CD4-positive, alpha-beta T cell treated with Interleukin-4 for 1 hour (primary cell): ENCODE measurements at places on chromosomes 11 and 22.
A peak's percentile ranks its signal among the peaks of the same experiment; 100 is the strongest.

- DNase-seq, result no peak
Measured at GRCh38 chr22:27845644-27846043, 44.1 kb upstream of the MN1 start.

DNA sequence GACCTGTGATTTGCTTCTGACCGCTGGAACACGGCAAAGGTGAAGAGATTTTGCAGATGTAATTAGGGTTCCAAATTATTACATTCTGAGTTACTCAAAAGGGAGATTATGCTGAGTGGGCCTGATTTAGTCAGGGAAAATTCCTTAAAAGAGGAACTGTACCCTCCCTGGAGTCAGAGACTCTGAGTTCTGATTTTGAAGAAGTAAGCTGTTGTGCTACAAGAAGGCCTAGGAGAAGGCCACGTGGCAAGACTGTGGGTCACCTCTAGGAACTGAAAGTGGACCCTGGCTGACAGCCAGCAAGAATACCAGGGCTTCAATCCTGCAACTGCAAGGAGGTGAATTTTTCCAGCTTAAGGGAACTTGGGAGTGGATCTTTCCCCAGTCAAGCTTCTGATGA, 45.3 kb downstream of the CHRDL2 start:
- DNase-seq, result peak; percentile 7

GRCh38 chr22:45917146-45917545, 59.8 kb downstream of the WNT7B start:
- DNase-seq, result no peak

DNA sequence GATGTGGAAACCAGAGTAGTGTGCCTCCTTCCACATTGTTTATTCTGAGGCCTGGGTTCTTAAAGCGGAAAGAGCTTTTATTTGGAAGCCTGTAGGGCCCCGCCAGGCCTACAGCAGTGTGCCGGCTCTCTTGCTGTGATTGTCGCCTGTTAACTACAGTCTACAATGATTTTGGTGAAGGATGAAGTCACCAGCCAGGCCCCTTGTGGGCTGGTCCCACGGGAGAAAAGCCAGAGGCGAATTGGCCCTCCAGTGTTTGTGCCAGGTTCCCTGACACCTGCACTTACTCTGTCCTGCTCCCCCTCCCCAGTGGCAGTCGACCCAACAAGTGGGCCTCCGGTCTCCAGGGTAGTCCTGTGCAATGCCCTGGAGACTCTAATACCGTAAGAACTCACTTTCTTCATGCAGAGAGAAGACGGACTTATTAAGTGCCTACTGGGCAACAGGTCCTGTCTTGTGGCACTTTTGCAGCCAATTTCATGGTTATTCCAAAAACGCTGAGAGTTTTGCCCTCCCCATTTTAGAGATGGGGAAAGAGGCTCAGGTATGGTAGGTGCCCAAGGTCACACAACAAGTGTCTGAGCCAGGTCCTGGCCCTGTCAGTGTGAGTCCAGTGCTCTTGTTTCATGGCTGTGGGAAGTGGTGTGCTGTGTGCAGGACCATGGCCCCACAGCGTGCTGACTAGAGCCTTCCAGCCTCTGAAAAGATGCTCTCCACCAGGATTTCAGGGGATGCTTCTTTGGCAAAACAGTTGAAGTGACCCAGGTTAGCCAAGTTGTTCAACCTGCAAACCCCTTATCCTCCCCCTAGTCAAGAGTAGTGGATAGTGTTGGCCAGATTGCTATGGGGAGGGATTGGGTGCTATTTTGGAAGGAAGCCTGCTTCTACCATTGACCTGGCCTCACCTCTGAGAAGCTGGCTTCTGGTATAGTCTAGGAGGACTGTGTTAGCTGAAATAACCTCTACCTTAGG, 1.4 kb downstream of the MICAL2 start:
- DNase-seq, result no peak

GRCh38 chr11:8289492-8289918, 25.8 kb upstream of the LMO1 start:
- no peak for DNase-seq

DNA sequence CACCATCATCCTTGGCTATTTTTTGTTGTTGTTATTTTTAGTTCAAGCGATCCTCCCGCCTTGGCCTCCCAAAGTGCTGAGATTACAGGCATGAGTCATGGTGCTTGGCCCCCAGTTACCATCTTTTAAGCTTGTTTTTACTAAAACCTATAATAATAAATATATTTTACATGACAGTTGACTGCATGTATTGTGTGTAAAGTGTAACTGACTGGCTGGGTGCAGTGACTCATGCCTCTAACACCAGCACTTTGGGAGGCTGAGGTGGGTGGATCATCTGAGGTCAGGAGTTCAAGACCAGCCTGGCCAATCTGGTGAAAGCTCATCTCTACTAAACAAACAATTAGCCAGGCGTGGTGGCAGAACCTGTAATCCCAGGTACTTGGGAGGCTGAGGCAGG, 386.2 kb downstream of the TENM4 start:
- no peak for DNase-seq

DNA sequence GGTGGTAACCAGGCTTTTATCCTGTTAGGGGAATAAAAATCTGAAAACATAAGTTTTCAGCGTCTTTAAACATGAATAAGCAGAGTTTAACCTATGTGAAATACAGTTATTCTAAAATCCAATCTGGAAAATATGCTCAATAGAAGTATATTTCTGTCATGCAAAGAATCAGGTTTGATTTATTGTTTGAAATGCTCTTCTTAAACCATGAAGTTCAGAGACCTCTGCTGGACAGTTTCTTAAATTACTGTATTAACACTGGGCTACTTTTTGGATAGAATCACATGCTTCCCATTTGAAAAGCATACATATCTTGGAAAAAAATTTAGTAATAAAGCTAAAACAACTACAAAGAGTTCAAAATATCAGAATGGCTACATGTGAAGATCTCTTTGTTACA, 25.4 kb downstream of the APIP start:
- DNase-seq, result peak; percentile 33

GRCh38 chr11:61116426-61117167, 14.3 kb downstream of the CD5 start:
- DNase-seq, result no peak

DNA sequence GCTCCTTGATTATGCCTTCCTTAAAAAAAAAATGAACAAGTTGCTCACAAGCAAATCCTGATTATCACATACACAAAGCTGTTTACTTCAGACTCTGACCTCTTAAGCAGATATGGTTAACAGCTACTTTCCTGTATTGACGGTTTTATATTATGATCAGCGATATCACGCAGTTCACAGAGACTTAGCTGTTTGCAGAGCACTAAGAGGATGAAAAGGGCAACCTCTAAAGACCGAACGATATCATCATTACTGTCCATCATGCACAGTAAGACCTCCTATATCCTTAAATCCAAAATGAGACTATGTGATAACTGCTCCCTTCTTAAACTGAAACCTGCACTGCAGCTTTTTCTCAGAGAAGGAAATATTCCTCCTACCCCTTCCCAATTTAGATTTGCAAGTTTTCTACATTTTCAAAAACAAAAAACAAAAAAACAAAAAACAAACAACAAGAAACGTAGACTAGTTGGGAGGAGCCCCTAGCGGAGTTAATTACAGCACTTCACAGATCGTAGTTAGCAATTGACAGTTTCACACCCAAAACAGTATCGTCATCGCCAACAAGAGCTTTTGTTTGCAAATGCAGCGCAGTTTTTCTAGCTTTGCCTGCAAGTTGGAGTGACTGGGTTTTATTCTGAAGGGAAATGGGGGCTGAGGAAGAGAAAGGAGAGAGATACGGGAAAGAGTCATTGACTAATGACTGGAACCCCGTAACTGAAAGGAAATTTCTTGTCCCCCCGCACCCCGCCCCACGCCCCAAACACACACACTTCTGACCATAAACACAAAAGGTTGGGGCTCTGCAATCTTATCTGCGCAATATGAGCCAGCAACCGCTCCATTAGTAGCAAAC, 1.2 kb downstream of the DDX6 start:
- DNase-seq, result peak; percentile 44

GRCh38 chr22:35542157-35542938, 1.7 kb downstream of the RASD2 start:
- no peak for DNase-seq

- DNase-seq, result no peak
Measured at GRCh38 chr11:17827006-17827405, 92.4 kb downstream of the KCNC1 start.

- DNase-seq, result peak; percentile 49
Measured at GRCh38 chr11:123577081-123577598, 77.3 kb downstream of the SCN3B start.

DNA sequence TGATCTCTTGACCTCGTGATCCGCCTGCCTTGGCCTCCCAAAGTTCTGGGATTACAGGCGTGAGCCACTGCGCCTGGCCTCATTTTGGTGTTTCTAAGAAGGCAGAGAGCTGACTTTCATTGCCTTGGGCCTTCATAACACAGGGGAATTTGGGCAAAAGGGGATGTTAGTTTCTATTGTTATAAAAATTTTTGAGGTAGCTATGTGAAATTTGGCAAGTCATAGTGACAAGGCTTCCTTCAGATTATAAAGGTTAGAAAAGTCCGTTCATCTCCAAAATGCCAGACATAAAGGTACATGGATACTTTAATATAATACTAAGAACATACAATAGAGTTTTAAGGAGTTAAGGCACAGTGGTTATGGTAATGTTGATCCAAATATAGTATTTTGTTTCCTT, 17.2 kb downstream of the LDHC start:
- no peak for DNase-seq

- no peak for DNase-seq
Measured at GRCh38 chr11:95241681-95242081, 10.7 kb upstream of the SESN3 start.

DNA sequence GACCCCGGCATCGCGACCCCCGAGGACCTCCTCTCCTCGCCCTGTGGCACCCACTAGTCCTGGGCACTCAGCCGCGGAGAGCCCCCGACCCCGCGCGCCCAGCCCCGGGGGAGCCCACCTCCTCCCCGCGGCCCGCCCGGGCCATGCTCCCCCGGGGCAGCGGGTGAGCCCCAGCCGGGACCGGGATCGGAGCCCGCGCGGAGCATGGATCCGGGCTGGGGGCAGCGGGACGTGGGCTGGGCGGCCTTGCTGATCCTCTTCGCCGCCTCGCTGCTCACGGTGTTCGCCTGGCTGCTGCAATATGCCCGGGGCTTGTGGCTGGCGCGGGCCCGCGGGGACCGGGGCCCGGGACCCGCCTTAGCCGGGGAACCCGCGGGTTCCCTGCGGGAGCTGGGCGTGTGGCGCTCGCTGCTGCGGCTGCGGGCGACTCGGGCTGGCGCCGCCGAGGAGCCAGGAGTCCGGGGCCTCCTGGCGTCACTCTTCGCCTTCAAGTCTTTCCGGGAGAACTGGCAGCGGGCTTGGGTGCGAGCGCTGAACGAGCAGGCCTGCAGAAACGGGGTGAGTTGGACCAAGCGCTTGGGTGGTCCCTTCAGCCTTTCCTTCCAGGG, 498 bp downstream of the C2CD2L start:
- DNase-seq, result no peak

GRCh38 chr11:61837411-61838005, 9.4 kb downstream of the FADS2 start:
- no peak for DNase-seq

- DNase-seq, result no peak
Measured at GRCh38 chr11:19191530-19192169, 10.1 kb downstream of the CSRP3 start.

- DNase-seq, result peak; percentile 42
Measured at GRCh38 chr22:20131597-20131858, at the start of gene ZDHHC8. Gene ZDHHC8 (plus strand): TSS chr22:20131804. CDS start chr22:20131948, 144 bp downstream.

DNA sequence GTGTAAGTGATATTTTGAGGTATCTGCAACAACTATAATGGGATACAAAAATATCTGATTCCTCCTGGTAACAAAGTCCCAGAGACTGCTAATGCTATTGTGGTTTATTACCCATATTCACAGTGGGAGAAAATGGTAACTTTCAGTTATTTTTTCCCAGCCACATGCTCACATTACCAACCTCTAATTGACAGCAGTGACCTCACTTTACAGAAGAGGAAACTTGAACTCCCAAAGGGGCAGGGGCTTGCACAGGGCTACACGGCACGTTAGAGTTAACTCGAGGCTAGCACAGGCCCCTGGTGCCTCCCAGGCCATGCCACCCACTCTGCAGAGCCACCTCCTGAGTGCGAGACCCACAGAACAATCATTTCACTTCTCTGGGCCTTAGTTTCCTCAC, 132.4 kb downstream of the TENM4 start:
- DNase-seq, result no peak

DNA sequence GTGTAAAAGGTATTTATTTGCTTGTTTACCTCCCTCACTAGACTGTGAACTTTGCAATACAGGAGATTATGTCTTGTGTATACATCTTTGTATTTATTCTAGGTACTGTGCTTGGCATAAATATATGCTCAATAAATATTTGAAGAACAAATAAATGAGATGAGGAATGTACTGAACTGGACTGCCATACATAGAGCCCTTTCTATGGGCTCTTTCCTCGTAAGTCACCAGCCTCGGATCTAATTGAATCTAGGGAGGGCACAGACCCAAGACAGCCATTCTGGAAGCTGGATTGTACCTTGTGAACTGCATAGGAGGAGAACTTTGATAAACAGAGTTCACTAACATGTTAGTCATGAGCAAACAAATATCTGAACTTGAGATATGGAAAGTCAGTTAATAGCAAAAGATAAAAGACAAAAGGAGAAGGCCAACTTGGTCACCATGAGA, 503.9 kb downstream of the INSC start:
- no peak for DNase-seq

GRCh38 chr11:63444160-63444559, 46.8 kb downstream of the PLAAT5 start:
- DNase-seq, result no peak

DNA sequence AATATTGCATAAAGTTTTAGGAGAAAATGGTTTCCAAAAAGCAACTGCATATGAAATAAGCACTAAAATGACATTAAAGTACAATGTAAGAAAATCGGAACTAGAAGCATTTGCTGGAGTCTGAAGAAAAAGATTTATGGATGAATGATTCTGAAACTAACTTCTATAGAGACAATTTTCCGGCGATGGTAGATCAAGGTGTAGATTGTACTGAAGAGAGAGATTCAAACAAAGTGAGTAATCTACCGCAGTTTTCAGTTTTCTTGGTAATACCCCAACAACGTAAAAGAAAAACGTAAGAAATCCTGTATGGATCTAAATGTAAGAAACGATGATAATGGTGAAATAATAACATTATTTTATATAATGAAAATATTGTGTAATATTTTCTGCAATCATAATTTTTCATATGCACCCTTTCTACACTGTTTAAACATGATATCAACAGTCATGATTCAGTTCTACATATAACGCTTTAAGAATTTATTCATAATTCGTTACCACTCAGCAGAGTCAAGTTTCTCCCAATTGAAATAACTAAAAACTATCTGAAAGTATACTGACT, 1.8 kb upstream of the CDPF1 start:
- DNase-seq, result peak; percentile 22

GRCh38 chr22:47654922-47655491, 892.6 kb downstream of the TBC1D22A start:
- no peak for DNase-seq

GRCh38 chr11:8650401-8650990, 32.0 kb downstream of the TRIM66 start:
- no peak for DNase-seq
